Inflammatory macrophage treated with lipopolysaccharide for 4 hours (primary cell): ENCODE measurements at places on chromosomes 1 and 21.

DNA sequence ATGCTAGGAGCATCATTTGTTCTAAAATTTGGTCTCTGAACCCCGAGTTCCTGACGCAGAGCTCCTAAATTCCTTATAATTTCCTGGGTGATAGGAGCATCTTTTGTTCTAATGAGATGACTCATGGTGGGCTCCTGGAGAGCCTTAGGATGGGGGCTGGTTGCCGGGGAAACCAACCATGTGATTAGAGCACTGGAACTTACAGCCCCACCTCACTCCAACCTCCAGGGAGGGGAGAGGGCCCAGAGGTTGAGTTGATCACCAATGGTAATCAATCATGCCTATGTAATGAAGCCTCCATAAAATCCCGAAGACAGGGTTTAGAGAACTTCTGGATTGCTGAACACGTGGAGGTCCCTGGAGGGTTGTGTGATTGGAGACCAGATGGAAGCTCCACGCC, 7.7 kb downstream of the SHISAL2A start:
- DNase-seq, result no peak

DNA sequence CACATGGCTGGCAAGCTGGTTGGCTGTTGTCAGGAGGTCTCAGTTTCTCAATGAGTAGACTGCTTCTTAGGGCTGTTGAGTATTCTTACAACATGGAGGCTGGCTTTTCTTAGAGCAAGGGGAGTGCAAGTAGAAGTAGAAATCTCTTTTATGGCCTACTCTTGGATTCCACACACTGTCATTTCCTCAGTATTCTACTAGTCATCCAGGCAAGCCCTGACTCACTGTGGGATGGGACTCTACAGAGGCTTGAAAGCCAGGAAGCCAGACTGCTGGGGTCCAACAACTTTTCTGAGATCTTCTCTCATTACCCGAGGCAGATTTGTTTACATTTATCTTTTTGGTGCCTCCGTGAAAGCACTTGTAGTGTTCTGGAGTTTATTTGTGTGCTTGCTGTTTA, 196.2 kb upstream of the APP start:
- DNase-seq, result no peak

GRCh38 chr1:8409106-8409505, 91.2 kb downstream of the SLC45A1 start:
- DNase-seq, result peak; percentile 59

GRCh38 chr21:41043014-41043413, 124.9 kb upstream of the BACE2 start:
- DNase-seq, result peak; percentile 8

DNA sequence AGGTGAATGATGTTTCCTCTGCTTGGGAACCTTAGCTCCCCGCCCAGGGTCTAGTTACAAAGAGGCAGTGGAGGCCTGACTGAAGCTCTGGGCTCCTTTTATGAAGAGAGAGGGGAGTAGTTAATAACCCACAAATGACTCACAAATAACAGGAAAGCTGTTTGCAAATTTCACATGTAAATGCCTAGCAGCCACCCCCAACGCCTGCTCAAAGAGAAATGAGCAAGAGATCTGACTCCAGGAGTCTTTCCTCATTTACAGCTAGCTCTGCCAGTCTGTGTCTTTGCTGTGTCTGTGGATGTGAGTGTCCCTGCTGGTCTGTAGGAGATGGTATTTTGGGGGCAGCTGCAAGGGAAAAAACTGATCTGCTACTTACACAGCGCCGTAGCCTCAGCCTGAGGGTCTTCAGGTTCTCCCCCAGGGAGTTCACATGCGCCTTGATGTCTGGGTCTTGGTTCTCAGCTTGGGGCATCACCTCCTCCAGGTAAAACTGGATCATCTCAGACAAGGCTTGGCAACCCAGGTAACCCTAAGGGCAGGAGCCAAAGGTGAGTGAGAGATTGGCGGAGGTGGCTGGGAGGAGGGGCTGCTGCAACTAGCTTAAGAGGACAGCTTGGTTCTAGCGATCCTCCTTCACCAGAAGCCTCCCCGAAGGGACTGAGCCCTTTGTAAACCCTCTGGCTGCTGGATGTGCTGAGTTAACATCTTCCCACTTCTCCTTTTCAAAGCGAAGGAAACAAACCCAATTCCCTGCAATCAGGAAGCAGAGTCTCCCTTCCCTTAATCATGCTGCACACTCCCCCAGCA, at the start of gene IL19:
Gene IL19 (plus strand): TSS at position 243 of the 807 bp plus-strand sequence. CDS start 65,890 bp downstream, outside the sequence.
- peak; percentile 88 for DNase-seq

DNA sequence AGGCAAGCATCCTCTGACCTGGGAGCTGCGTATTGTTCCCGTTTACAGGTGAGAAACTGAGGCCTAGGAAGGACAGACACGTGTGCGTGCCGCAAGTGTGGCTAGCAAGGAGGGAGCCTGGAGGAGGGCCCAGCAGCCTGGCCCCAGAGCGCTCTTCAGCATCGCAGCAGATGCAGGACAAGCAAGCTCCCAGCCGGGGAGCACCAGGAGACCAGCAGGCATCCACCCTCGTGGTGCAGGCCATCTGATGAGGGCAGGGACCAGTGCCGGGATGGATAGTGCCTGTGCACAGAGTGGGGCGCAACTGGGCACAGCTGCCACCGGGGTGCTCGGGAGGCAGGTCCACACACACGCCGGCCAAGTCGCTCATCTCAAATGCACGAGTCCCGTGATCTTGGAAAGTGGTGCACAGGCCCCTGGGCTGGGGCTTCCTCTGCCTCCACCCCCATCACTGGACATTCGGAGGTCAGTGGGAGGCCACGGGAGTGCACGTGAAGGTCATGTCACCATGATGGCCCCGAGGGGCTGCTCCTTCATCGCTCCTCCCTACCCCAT, 55.1 kb downstream of the COL18A1 start:
- DNase-seq, result no peak

- peak; percentile 80 for DNase-seq
These were observed 152.6 kb upstream of the LMO4 start for GRCh38 chr1:87176087-87176486.

GRCh38 chr1:93324486-93325464, 20.9 kb upstream of the DR1 start:
- DNase-seq, result no peak

- peak; percentile 97 for DNase-seq
These were observed 382 bp upstream of the RASAL2 start for GRCh38 chr1:178093494-178093950.

DNA sequence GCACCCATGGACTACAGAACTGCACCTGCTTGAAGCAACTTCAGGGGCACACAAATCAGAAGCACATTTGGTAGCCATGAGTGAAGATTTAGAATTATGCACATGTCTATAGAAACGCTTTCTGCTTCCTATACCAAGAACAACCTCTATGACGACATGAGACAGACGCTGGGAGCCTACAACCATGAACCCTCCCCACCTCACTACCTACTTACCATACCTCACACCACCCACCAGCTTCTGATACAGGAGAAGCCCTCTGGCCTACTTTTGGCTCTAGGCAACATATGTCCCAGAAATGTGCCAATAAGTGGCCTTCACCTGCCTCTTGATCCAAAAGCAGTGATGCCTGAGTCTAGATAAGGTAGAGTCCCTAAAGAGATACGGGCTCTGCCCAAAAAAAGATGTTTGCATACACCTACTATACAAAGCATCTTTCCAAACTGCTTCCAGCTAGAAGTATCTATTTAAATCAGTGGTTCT, 58.5 kb downstream of the SLC45A1 start:
- no peak for DNase-seq

- DNase-seq, result no peak
These were observed 53.3 kb downstream of the ARHGEF11 start for GRCh38 chr1:156992215-156992614.

DNA sequence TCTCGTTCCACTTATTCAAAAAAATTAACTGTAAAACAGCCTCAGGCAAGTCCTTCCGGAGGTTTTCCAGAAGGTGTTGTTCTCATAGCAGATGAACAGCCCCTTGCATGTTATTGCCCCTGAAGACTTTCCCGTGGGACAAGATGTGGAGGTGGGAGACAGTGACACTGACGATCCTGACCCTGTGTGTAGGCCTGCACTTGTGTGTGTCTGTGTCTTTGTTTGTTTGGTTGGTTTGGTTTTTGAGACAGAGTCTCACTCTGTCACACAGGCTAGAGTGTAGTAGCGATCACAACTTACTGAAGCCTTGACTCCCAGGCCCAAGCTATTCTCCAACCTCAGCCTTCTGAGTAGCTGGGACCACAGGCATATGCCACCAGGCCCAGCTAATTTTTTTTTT, 12.6 kb downstream of the ETV3L start:
- DNase-seq, result no peak

DNA sequence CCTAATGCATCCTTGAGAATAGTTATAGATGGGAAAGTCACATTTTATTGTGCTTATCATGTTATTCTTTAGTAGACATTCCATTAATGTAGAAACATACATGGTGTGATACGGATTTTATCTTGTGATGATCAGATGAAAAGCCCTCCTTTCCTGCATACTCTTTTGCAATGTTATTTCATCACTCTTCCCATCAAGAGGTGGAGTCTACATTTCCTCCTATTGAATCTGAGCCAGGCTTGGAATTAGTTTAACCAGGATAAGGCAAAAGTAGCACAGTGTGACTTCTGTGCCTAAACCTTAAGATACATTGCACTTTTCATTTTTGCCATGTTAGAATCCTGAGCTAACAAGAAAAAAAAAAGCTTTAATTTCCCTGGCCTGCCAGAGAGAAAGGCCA, 393.7 kb upstream of the ST6GALNAC5 start:
- DNase-seq, result no peak

DNA sequence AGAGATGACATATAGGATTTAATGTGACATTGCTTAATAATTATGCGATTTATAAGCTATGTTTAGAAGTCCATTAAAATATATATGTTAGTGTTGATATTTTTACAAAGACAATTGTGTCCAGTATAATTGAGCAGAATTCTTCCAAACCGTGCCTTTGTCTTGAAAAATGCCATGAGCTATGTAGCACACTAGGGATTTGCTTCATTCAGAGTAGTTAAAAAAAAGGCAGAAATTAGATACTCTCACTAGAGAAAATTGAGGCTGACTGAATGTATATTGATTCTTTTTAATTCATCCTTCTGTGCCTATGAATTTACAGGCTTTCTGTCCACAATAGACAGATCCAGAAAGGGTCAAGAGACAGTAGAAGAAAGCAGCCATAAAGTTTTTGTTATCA, 429.0 kb downstream of the NEGR1 start:
- DNase-seq, result no peak

GRCh38 chr21:20459838-20460237, 538.4 kb upstream of the NCAM2 start:
- DNase-seq, result no peak

DNA sequence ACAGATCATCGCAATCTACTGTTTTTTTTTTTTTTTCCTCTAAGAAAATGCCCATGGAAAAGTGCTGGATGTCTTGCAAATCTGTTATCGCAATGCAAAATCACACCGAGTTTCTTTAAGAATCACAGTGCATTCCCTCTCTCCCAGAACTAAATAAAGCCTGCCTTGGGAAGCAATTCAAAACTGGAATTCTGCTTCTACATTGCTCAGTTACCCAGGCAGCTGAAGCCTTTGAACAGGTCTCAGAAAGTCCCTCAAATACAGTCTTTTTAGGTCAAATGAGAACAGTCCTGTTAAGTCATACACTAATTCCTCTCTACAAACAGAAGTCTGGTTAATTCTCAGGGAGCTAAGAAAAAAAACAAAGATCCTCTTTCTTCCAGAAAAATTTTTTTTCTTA, 46.3 kb downstream of the SLC30A10 start:
- DNase-seq, result no peak

DNA sequence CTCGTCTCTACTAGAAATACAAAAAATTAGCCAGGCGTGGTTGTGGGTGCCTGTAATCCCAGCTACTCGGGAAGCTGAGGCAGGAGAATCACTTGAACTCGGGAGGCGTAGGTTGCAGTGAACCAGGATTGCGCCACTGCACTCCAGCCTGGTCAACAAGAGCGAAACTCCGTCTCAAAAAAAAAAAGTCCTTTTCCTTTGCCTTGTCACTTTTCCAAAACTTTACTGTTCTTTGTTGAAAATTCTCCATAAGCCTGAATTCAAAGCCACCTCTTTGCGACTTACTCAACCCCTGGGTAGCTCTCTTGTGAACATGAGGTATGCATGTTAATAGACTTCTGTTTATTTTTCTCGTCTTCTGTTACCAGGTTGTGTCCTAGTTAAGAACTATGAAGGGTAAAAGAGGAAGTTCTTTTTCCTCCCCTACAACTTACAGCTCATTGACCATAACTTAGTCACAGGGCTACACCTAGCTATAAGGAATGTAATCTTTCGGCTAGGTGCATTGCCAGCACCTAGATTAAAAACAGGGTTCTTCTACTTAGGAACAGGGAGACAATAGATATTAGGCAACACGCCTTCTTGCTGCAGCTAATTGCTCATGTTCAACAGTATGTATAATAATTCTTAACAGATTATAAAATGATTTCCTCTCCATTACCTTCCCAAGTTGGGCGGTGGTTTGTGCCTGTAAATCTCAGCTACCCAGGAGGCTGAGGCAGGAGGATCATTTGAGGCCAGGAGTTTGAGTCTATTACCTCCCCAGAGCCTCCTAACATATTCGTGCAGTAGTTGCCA, 40.9 kb downstream of the PTAFR start:
- DNase-seq, result peak; percentile 79

GRCh38 chr1:51288578-51288977, 41.8 kb downstream of the TTC39A start:
- DNase-seq, result no peak

DNA sequence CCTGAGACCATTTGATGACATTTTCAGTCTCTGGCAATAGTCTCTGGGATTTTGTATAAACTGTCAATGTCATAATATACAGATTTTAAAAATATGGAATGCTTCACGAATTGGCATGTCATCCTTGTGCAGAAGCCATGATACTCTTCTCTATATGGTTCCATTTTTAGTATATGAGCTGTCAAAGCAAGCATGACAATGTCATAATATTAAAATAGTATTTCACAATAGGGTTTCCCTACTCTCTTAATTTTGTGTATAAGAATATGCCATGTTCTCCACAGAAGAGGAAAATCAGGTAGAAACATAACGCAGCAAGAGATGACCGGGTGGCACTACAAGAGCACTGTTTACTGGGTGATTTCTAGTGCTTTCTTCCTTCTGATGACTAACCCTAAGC, 8.3 kb upstream of the DIPK1A start:
- peak; percentile 48 for DNase-seq

- peak; percentile 75 for DNase-seq
These were observed 11.7 kb upstream of the FCMR start for GRCh38 chr1:206933333-206933945.
